Adipocyte (in vitro differentiated cells): ENCODE measurements at places on chromosomes 5 and 9.

GRCh38 chr9:124217836-124218437 is 39.8 kb upstream of the NEK6 start:
- no peak for DNase-seq

- no peak for DNase-seq
Measured at GRCh38 chr5:150460781-150461180, 11.2 kb upstream of the RPS14 start.

GRCh38 chr5:151730381-151730780 is 28.1 kb downstream of the ATOX1 start:
- DNase-seq = no peak

GRCh38 chr9:81305561-81306182 is 383.7 kb downstream of the TLE1 start:
- peak; percentile 1 for DNase-seq

- no peak for DNase-seq
Measured at GRCh38 chr5:40037713-40038112, 612.9 kb upstream of the DAB2 start.

DNA sequence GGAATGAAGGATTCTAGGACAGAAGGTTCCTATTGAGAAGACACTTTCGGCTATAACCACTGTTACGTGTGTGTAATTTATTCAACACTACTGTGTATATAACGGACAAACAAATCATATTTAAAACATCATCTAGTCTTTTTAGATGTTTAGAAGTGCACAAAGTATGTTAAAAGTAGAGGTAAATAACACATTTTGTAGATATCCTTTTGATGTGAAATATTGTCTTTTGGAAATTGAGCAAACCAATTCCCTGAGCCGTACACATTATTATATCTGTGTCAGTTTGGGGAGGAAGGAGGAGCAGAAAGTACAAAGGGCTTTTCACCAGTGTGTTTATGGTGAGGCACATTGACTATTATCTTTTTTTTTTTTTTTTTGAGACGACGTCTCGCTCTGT is 39.1 kb upstream of the ANKRD18A start:
- DNase-seq = no peak

- peak; percentile 28 for DNase-seq
Measured at GRCh38 chr9:447230-448025, 232.8 kb downstream of the DOCK8 start.

- no peak for DNase-seq
Measured at GRCh38 chr5:52963636-52964035, 25.5 kb upstream of the ITGA2 start.

DNA sequence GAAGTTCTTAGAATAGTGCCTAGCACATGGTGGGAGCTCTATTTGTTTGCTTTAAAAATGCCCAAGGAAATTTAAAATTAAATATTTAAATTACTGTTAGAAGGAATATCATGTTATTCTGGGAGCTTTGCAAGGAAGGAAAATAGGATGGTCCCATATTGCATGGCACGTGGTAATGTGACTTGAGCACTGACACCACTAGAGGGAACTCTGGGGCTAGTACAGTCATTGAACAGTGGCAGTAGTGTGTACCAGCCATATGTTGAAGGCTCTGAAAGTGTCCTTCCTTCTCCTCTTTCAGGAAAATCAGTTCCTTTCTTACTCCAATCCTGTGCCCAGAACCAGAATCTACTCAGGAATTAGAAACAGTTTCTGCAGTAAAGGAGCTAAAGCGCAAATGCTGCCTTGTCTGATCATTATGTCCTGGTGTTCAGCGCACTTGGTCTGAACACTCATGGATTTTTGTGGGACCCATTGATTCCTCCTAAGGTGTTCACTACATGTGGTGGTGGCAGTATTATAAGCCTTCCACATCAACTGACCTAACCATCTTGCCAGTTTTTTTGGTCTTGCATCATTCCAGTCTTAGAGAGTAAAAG is 54.1 kb downstream of the GDA start:
- peak; percentile 41 for DNase-seq

- no peak for DNase-seq
Measured at GRCh38 chr9:119095072-119095471, 274.2 kb downstream of the BRINP1 start.

DNA sequence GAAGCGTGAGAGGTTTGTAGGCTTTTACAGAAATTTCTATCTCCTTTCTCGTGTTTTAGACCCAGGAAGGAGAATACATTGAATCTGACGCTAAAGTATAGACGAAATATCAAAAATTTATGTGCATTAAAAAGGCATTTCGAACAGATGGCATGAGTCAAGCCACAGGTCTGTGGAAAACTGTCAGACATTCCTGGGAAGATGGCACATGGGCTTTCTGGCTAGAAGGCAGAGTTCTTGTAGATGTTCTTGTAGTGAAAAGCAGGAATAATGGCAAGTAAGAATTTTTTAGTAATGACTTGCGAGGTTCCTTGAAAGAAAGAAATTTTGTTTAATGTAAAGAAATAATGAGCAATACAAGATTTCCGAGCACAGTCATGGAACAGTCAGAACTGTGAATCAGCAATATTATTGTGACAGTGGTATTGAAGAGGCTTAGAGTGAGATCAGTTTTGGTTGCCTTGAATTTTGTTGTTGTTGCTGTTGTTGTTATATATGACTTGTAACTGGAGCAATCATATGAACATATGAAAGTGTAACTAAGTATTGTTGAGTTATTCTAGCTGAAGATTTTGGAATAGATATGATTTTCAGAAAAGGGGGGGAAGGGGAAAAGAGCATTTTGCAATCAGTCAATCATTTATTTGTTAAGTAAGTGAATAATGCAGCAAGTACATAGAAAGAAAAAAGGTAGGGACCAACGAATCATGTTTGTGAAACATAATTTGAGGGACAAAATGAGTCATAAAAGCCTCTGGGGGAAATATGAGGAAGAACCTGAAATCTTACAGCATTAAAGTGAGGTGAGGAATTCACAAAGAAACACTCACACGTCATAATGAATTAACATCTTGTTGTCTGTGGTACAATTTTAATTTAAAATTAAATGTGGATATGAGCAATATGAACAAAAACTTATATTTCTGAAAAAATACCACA is 339.0 kb upstream of the CTNND2 start:
- DNase-seq = no peak

DNA sequence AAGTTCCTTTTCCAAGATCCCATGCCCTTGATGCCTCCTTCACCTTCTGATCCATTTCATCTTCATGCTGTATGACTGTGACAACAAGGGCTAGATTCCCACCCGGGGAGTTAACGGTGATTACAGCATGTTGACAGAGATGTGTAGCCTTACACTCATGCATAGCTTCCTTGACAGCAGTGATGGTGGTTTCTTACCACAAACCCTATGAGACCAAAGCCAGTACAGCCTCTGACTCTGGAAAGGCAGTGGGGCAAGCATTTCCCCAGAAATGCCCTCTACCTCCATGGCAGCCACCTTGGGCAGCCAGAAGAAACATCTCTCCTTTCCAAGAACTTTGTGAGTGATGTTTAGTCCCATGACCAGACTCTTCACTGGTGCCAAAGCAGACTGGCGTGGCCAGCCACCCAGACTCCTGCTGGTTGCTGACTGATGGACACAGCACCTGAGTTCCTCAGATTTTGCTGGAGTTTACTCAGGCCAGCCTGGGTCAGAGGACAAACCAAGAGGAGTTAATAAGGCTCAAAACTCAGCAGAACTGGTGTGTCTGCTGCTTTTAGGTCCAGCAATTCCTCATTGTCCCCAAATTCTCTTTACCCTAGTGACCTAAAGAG is 199.7 kb upstream of the SLC27A6 start:
- no peak for DNase-seq

- DNase-seq = no peak
Measured at GRCh38 chr5:88377705-88378656, 109.3 kb upstream of the TMEM161B start.

DNA sequence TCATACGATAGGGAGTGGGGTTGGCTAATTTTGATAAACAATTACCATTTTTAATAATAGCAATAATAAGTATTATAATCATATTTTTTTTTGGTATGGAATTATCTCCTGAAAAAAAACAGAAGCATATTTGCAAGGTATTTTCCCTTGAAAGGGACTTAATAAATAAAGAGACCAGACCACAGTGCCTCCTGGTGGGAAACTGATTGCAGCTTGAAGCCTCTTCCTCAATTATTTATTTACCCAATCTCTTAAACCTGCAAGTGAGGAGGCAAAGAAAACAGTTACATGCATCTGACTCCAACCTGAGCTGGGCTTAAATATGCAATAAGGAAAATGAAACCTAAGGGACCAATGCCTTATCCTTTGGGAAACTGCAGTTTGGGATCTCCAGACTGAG is 388.1 kb upstream of the ACO1 start:
- no peak for DNase-seq

GRCh38 chr5:177335701-177336065 is 15.8 kb downstream of the LMAN2 start:
- DNase-seq = no peak

DNA sequence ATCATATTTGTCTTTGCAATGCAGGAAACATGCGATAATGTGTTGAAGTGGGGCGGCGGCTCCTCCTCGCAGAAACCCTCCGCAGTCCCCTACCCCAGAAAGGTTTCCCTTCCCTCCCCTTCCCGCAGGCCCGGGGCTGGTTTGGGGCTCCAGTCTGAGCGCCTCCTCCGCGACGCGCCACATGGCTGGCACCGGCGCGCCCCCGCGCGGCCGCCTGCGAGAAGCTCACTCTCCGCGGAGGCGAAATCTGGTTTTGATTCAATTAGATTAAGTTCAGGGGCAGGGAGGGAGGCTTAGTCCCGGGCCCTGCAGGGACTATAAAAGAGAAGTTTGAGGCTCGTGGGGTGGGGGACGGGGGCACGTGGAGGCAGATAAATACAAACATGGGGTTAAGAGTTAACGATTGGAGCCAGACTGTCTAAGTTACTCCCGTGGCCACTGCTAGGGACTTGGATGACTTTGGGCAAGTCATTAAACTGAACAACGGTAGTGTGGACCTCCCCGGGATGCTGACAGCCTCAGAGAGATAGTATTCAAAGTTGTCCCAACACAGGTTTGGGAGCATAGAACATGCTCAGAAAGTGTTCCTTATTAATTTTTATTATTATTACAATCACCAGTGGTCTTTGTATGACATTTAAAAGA is 69.4 kb downstream of the MSX2 start:
- DNase-seq = peak; percentile 92

DNA sequence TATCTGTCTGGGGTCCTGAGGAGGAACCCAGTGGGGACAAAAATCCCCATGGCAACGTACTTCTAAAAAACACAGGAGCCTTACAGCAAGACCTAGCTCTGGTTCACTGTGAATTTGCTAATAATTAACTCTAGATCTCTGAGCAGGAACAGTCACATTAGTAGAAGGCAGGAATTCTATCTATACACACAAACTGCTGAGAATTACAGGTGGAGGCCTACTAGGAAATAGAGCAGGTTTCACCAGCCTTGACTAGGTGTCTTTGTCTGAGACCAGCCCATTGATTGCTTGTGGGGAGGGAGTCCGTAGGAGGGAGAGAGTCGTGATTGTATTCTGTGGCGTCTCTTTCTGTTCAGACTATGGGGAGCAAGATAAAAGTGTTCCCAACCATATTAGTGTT is 44.8 kb downstream of the PRLR start:
- DNase-seq = no peak

DNA sequence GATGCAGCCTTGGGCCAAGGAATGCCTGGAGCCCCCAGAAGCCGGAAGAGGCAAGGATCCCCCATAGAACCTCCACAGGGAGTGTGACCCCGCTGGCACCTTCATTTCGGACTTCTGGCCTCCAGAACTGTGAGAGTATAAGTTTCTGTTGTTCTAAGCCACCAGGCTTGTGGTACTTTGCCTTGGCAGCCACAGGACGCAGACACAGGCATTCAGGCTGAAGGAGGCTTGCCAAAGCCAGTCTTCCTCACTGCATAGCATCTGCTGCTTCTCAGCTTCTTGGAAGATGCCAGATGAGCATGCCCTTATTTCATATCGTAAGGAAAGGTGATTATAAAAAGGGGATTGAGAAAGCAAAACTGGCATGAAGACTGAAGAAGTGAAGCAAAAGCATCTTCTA is 61.1 kb upstream of the TAS2R1 start:
- DNase-seq = no peak

DNA sequence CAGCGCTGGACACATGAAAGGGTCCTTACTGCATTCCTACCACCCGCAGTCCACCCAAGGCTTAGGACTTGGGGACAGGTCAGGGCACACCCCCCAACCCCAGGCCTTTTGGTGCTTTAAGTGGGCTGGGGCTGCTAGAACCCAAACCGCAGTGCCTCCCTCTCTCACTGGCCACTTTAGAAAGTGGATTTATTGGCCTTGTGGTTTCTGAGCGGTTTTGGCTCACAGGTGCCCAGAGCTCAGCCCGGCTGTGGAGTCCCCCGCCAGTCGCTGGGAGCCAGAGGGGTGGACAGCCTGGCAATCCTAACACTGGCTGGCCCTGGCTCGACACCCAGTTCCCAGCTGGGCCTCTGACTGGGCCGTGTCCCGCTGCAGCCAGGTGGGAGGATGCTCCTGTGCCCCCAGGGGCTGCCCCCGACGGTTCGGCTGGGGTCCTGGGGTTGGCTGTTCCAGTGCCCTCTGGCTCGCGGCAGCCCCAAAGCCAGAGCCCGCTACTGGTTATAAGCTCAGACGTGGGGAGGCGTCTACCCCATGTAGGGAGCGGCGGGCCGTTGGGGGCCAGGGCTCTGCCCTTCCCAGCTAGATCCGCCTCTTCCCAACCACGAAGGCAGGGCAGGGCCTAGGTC is 65.2 kb upstream of the RNU6ATAC start:
- no peak for DNase-seq

GRCh38 chr5:80387063-80387768 is 20.6 kb upstream of the ZFYVE16 start:
- no peak for DNase-seq

DNA sequence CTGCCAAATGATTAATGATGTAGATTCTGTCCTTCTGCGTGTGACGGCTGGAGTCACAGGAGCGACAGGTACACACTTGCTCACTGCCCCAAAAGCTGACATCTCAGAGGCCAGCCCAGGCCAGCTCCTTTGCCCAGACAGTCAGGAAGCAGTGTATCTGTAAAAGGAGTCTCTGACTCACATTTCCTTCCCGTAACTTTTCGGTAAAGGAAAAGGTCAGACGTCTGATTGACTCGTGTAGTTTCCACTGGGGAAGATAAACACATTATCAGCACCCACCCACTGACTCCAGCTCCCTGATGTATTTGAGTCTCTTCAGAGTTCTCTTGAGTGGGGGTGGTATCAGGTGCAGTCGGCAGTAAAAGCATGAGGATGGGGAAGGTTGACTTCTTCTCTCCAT is 64.4 kb upstream of the WWC1 start:
- no peak for DNase-seq

- no peak for DNase-seq
Measured at GRCh38 chr9:12091865-12092527, 601.2 kb upstream of the TYRP1 start.

DNA sequence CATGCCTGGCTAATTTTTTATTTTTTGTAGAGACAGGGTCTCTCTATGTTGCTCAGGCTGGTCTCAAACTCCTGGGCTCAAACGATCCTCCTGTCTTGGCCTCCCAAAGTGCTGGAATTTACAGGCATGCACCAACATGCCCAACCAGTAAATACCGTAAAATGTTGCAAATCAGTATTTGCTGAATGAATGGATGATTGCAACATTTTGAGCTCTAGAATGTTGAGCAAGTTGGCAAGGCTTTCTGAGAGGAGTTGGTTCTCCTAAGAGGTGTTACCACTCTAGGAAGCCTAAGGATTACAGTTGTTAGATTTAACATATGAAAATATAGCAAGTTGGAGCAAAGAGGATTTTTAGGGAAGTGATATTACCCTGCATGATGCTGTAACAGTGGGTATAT is 15.6 kb upstream of the DMXL1 start:
- peak; percentile 34 for DNase-seq

GRCh38 chr5:136057401-136058038 is 28.7 kb downstream of the TGFBI start:
- DNase-seq = peak; percentile 68
